ENCODE measurements at places on chromosomes 7 and 10.

GRCh38 chr10:71590781-71591350 lies 128.7 kb downstream of the C10orf105 start:
- DNase-seq = no peak

DNA sequence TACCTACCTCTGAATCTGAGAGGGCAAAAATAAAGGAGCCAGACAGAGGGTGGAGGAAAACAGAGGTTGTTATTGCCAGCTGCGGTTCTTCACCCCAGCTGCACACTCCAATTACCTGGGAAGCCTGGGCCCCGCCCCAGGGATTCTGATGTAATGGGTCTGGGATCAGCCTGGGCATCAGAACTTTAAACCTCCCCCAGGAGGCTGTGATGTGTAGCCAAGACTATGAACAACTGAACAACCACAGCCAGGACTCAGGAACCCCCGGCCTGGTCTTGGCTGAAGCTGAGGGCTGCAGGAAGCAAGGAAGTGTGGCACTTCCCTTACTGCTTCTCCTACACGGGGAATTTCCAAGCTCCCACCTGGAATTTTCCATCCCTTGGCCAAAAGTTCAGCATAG lies 89.3 kb downstream of the HIP1 start:
- DNase-seq = no peak

DNA sequence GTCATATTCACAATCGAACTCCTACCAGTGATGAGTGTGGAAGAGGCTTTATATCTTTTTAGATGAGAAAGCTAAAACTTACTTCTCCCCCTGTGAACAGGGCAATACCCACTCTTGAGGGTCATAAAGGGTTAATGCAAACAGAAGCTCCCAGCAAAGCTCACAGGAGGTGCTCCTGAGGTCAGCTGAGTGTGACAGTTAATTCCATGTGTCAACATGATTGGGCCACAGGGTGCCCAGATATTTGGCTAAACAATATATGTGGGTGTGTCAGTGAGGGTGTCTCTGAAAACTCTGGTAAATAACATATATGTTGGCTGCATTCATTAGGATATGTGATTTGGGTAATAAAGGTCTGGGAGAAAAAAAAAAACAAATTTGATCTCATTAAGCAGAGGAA lies 86.0 kb downstream of the HIP1 start:
- no peak for DNase-seq

DNA sequence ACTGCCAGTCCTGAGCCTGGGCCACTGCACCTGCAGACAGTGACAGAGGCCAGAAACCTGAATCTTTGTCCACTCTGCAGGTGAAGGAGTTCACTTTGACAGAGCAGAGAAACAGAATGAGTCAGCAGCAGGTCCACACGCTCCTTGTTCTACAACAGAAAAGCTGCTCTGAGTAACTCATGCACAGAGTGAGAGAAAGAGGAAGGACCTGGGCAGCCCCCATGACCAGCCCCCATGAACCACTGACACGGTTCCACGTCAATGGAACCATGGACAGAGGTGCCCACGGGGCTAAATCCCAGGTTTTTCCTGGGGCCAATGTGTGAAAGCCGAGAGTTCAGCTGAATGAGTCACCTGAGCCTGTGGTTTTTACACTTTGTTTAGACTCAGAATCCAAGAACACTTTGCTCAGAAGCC lies 40.8 kb upstream of the CTBP2 start:
- DNase-seq = no peak

GRCh38 chr7:108086546-108086945 lies 43.6 kb downstream of the LAMB4 start:
- no peak for DNase-seq

DNA sequence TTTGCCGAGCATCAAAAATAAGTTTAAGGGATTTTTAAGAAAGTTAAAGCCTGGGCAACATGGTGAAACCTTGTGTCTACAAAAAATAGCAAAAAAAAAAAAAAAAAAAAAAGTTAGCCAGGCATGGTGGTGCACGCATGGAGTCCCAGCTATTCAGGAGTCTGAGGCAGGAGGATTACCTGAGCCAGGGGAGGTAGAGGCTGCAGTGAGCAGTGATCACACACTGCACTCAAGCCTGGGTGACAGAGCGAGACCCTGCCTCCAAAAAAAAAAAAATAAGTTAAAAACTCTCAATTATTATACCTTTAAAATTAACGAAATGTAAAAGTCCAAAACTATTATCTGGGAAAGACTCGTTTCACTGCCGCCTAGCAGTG lies 35.0 kb upstream of the DAGLB start:
- DNase-seq = no peak

DNA sequence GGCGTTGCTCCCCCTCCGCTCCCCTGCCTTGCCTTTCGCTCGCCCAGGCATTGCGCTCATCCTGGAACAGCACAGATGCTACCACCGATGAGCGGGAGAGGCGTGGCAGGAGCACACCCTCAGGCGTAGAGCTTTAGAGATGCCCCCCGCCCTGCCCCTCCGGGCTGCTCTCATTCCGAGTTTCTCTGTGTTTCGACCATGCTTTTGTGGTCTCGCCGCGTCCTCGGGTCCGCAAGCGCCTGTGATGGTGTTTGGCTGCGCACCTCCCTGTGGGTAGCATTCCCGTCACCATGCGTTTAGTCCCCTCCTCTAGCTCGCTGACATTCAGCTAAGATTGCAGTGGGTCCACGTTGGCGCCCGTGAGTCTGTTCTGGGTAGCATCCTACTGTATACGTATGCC lies 18.7 kb downstream of the NOM1 start:
- no peak for DNase-seq

- DNase-seq = no peak
These were observed 16.5 kb downstream of the MDH2 start for GRCh38 chr7:76064208-76064970.

DNA sequence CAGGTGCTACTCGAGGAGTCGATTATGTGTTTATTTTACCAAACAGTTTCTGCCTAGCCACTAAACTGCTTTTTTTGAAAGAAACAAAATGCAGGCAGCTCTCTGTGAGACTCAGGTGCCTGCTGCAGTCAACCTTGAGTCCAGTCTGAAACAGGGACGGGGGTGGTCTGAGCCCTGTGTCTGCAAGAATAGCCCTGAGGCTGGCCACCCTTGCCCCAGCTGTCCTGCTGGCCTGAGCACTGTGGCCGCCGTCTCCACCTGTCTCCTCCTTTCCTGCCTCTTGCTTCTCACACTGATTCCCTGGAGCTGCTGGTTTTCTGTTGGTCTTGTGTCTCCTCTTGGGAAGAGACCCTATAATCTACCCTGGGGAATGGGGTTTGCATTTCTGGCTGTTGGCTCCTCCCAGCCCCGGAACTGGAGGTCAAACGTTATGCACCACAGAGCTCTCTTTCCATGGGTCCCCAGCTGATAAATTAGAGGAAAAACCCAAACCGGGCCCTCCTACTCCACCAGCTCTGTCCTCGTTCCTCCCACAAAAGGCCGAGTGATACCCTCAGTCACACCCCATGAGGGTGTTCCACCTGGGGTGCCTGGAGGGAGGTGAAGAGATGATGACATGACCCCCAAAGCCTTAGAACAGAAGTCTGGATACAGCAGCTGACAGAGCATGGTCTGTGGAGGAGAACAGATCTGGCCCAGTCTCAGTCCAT lies 15.0 kb upstream of the SLC18A3 start:
- DNase-seq = no peak

GRCh38 chr10:31129271-31129670 lies 97.6 kb upstream of the ZNF438 start:
- DNase-seq = no peak

DNA sequence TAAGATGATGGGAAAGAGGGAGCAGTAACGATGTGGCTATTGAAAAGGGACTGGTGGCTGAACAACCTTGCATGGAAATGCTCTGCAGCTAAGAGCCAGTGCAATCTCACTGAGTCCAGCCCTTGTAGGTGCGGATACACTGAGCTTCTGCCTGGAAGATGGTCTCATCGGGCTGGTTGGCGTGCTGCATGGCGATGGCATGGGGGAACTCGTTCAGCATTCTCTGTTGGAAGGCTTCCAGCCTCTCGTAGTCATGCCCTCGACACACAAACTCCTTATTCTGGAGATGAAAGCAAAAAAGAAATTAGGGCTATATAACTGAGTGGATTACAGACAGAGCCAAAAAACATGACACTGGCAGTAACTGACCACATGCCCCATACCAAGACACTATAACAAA lies 197.8 kb upstream of the IMMP2L start:
- DNase-seq = no peak

DNA sequence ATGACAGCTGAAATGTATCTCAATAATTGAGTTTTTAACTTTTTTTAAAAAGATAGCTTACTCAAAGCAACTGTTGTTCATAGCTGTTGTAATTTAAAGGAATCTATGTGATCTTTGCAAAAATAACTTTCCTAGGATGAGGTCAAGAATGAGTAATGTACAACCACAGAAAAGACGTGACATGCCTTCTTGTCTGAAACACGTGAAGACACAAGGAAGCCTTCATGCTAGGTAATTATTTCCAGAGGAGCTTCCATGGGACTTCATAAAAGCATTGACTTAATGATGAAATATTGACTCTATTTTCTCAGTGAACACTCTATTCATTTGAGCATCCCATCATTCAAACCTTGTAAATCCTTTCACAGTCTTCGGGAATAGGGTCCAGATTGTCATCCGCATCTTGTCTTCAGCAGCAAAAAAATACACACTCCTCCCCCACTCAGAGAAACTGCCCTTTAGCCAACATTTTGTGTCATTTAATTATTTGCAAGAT lies 528.0 kb downstream of the NRG3 start:
- no peak for DNase-seq

DNA sequence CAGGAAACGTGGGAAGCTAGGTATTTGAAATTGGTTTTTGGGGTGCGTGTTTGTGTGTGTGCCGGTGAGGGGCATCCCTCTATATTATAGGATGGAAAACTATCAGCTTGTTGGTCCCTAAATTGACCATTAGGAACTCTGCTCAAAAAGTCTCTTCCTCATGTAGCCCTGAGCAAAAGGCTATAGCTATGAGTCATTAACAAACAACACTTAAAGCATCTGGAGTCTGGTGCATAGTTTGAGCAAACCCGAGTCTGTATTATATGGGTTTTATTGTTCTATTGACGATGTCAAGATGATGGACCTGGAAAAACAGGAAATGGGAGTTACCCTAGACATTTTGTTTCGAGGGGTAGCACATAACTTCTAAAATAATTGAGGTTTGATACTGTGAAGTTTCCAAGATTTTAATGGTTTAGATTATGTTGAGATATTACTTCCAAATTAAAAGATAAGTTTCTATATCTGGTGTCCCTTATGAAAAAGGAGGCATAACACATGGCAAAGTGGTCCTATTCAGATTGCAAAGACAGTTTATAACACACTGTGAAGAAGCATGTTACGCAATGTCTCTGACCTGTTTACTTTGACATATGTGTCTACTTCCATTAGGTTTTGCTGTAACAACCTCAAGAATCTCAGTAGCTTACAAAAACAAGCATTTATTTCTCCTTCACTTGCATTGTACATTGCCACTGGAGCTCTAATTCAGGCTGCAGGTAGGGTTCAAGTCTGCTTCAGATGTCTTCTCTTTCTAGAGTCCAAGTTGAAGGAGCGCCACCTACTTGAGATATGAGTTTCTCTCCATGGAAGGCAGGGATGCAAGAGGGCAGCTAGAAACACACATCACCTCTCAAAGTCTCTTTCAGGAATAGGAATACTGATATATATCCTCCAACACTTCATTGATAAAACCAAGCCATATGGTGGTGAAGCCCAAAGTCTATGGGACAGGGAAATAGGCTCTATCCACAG lies 357.7 kb downstream of the PHF14 start:
- no peak for DNase-seq

DNA sequence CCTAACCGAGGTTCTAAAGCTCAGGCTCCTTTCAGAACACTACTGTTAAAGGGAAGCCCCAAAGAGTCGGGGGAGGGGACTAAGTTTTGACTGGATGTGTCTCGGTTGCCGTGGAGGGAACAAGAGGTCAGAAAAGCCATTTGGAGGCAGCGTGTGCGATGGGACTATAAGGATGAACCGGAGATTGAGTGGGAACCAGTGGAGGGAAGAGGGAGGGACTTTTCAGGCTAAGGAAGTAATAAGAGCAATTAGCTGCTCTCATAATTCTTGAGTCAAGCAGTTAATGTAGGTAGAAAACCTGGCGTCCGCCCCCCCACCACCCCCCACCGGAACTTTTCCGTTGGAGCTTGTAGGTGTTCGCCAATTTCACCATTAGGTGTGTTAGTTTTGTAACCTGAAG lies 491 bp upstream of the AKAP9 start:
- DNase-seq = no peak

DNA sequence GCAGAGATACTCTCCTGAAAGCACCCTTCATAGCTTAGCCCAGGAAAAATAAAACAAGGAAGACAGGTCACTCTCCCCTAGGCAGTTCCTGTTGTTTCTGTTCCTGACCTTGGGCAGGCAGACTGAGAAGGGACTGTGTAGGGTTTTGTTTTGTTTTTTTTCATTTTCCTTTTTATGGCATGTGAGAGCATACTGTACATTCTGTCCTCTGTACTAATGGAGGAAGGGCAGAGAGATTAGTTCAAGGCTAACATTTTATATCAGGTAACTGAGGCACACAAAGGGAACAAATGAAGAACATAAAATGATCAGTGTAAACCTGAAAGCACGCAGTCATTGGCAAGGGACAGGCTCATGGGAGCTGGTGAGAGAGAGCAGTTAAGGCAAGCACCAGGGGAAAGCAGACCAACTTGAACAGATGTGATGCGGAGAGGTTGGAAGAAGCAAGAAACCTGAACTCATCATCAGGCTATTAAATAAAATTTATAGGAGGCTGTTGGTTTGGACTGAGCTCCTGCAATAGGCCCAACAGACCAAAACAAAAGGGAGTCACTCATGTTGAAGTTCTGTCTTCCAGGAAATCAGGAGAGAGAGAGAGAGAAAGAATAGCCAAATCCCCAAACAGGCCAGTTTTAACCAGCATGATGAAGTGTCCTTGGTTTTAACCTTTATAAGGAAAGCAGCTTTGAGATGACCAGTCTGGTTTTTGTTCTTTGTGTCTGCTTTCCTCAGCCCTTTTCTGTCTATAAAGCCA lies 34.1 kb upstream of the PDCD4 start:
- DNase-seq = no peak

DNA sequence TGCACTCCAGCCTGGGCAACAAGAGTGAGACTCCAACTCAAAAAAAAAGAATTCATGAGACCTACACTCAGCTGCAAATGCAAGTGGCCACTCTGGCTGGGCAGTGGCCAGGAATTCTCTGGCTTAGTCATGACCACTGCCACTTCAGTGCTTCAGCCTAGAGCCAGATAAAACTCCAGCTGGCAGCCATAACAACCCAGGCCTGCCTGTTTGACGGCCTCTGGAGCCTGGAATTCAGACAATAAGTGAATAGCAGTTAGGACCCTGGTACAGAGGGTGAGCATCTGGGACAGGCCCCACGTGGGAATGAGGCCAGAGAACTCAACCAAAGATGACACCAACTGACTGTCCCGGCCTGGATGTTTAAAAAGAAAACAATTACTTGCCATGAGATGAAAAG lies 18.9 kb downstream of the RCC1L start:
- DNase-seq = no peak

GRCh38 chr10:63169624-63170023 lies 36.5 kb downstream of the NRBF2 start:
- DNase-seq = no peak

GRCh38 chr7:1931256-1931950 lies 261.3 kb downstream of the ELFN1 start:
- DNase-seq = no peak
